Stimulated activated CD8-positive, alpha-beta memory T cell treated with anti-CD3 and anti-CD28 coated beads, Interleukin-4, amount 100 ng/mL, for 1 hour (primary cell): ENCODE measurements at places on chromosomes 4 and X.

GRCh38 chr4:87236861-87237260 lies 16.4 kb upstream of the KLHL8 start:
- DNase-seq = no peak

GRCh38 chr4:95415346-95415771 lies 133.4 kb downstream of the UNC5C start:
- DNase-seq = no peak

DNA sequence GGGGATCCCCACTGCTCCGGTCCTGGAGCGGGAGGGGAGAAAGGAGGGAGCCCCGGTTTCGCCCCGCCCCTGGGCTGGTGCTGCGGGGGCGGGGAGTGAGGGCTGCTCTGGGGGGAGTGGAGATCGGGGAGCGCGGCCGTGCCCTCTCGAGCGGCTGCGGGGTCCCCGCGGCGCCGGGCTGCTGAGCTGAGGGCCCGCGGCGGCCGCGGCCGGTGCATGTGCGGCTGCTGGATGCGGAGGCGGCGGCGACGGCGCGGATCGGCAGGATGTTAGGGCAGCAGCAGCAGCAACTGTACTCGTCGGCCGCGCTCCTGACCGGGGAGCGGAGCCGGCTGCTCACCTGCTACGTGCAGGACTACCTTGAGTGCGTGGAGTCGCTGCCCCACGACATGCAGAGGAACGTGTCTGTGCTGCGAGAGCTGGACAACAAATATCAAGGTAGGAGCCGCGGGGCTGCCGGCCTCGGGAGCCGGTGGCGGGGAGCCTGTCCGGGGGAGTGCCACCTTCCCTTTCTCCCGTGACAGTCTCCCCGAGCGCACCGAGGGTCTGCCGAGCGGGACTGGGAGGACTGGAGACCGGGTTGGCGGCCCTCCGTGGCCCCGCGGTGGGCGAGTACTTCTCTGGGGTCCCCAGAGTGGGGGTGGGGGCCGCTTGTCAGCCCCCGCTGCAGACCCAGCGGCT lies at the start of gene ING2:
Gene ING2, plus strand, starts transcription at position 129 of the 681 bp plus-strand sequence. Its CDS starts 138 bp downstream, at position 267.
- peak; percentile 14 for DNase-seq

DNA sequence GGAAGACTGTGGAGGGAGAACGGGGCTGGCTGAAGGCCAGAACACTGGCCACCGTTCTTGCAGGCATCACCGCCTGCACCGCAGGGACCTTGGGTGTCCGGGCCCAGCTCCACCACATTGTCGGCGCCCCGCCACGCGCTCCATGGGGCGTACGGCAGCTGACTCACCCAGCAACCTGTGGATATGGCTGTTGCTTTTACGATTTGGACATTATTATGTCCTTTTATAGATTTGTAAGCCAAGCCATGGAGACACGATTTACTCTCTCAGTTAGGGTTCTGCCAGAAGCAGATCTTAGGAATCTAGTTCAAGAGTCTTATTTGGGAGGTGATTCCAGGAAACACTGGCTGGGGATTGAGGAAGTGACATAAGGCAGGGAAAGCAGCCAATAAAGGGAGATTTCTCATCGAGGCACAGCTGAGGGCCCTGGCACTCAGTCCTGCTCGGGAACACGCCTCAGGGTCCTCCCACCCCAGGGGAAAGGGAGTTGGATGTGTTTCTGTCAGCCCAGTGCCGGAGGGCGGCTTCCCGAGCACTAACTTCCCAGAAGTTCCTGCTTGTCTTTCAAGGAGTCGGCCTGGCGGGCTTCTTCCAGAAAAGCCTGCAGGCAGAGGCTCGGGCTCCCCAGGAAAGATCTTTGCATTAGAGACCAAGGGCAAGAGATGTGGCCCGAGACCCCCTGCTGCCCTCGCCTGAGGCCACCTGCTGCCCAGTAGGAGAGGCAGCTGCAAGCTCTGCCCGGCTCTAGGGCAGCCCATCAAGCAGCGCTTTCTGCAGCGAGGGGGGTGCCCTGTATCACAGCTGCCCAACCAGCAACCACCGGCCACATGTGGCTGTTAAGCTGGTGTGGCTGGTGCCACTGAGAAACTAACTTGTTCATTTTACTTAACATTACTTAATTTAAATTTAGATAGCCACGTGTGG lies 52.9 kb downstream of the CRMP1 start:
- no peak for DNase-seq

GRCh38 chr4:185127021-185127925 lies 15.8 kb upstream of the SLC25A4 start:
- no peak for DNase-seq

DNA sequence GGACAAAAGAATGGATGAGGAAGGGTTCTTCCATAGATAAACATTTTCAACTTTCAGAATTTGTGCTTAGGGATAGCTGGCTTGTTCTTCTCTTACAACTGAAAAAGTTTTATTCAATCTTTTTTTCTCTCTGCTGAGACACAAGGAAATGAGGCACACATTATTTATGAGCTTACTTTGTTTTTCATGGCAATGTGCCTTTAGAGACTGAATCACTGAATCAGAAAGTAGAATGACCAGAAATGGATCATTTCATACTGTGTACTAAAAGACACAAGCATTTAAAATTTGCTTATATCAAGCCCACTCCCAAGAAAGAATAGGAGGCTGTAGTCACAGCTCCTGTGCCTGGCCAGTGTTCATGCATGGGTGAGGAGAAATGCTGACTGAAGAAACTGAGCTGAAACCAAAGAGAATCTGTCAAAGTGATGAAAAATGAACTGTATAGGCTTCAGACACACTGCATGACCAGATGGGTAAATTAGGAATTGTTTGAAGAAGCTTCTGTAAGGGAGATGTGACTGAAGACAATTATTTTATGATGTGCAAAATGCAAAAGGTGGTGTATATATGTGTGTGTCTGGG lies 413.8 kb downstream of the RAPGEF2 start:
- no peak for DNase-seq

GRCh38 chrX:101040197-101040596 lies 11.7 kb downstream of the TRMT2B start:
- DNase-seq = no peak

GRCh38 chr4:185634066-185634652 lies 98.9 kb upstream of the PDLIM3 start:
- DNase-seq = no peak

DNA sequence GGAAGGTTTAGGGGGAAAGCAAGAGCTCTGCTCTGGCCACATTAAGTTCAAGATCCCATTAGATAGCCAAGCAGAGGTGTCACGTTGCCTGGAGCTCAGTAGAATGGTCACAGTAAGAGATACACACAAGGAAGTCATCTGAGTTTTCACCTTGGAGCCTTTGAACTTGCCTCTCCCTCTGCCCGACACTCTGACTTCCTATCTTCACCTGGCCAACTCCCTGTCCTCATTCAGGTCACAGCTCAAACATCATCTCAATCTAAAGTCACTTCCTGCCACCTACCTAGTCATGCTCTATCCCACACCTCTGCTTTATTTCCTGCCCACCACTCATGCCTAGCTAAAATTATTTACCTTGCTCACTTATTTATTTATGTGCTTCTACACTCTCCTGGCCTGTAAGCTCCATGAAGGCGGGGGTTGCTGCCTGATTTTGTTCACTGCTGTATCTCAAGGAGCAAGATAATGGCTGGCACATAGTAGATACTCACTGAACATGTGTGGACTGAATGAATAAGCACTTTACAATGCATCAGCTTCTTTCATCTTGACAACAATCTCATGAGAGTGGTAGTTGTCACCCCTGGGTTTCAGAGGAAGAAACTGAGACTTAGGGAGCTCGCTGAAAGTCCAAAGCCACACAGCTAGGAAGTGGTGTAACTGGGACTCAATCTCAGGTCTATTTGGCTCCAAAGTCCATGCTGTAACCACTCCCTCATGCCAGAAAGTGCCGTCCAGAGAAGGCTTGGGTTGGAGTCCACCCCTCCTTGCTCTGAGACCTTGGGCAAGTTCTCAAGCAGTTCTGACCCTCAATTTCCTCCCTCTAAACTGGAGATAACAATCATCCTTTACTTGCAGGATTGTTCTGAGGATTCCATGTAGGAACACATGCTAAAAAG lies 40.3 kb downstream of the EFNB1 start:
- DNase-seq = no peak

DNA sequence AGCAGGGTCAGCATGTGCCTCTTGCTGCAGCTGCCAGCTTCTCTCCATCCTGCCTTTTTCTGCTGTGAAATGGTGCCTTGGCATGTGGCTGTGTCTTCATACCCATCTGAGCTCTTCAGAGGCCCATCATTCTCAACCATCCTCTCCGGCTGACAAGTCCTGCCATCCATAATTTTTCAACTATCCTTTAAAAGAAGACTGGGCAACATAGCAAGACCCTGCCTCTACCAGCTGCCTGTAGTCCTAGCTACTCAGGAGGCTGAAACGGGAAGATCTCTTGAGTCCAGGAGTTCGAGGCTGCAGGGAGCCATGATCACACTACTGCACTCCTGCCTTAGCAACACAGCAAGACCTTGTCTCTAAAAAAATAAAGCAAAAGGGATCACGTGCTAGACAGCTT lies 64.2 kb upstream of the TTC29 start:
- no peak for DNase-seq

- no peak for DNase-seq
Measured at GRCh38 chrX:78658845-78659744, at the start of gene RTL3. Gene RTL3 (minus strand): TSS chrX:78659328. CDS start chrX:78658420, 908 bp downstream.

GRCh38 chrX:21723084-21723483 lies 34.8 kb downstream of the SMPX start:
- DNase-seq = no peak

- DNase-seq = no peak
Measured at GRCh38 chr4:1504595-1505500, 98.6 kb upstream of the NKX1-1 start.

GRCh38 chrX:70096052-70096451 lies 33.8 kb downstream of the OTUD6A start:
- no peak for DNase-seq

GRCh38 chr4:55386073-55386472 lies 9.7 kb upstream of the TMEM165 start:
- DNase-seq = no peak

DNA sequence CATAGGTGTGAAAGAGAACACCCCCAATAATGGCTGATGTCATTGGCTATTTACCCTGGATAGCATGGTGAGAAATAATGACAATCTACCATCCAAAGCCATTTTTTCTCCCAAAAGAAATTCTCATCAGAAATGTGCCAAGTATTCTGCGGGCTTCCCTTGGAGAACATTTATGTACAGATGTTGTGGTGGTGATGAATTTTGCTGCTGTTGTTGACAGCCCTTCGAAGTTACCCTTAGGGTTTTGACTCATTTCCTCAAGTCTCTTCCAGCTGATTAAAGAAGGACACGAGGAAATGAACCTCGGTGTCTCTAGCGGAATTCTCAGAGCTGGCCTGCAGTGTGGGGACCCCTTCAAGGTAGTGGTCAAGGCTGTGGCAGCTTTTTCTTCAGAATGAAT lies 3.4 kb downstream of the KIT start:
- no peak for DNase-seq

DNA sequence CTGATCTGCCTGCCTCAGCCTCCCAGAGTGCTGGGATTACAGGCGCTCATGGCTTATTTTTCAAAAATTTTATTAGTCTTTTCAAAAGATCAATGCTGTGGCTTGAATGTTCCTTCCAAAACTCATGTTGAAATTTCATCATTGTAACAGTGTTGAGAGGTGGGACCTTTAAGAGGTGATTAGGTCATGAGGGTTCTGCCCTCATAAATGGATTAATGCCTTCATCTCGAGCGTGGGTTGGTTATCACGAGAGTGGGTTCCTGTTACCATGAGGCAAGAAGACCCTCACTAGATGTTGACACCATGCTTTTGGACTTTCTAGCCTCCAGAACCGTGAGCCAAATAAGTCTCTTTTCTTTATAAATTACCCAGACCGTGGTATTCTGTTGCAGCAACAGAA lies 30.3 kb downstream of the EIF2S3 start:
- DNase-seq = no peak

DNA sequence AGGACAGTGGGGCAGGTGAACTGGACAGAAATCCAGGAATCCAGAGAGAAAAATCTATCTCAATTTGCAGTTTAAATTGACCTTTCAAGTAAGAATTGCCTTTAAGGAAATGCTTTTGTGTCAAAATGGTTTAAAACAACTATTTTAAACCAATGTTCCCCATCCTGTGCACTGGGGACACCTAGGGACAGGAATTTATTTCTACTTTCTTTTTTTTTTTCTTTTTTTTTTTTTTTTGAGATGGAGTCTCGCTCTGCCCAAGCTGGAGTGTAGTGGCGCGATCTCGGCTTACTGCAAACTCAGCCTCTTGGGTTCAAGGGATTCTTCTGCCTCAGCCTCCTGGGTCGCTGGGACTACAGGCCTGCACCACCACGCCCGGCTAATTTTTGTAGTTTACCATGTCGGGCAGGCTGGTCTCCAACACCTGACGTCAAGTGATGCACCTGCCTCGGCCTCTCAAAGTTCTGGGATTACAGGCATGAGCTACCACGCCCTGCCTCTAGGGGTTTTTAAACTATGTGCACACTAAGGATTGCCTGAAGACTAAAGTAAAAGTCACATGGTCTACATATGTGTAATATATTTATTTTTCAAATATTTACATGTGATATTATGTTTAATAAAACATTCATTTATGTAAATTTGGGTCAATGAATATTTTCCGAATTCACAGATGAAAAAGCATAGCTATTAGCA lies 1213.4 kb downstream of the STIM2 start:
- no peak for DNase-seq

- no peak for DNase-seq
Measured at GRCh38 chr4:82053396-82053795, 320.4 kb downstream of the HNRNPD start.

DNA sequence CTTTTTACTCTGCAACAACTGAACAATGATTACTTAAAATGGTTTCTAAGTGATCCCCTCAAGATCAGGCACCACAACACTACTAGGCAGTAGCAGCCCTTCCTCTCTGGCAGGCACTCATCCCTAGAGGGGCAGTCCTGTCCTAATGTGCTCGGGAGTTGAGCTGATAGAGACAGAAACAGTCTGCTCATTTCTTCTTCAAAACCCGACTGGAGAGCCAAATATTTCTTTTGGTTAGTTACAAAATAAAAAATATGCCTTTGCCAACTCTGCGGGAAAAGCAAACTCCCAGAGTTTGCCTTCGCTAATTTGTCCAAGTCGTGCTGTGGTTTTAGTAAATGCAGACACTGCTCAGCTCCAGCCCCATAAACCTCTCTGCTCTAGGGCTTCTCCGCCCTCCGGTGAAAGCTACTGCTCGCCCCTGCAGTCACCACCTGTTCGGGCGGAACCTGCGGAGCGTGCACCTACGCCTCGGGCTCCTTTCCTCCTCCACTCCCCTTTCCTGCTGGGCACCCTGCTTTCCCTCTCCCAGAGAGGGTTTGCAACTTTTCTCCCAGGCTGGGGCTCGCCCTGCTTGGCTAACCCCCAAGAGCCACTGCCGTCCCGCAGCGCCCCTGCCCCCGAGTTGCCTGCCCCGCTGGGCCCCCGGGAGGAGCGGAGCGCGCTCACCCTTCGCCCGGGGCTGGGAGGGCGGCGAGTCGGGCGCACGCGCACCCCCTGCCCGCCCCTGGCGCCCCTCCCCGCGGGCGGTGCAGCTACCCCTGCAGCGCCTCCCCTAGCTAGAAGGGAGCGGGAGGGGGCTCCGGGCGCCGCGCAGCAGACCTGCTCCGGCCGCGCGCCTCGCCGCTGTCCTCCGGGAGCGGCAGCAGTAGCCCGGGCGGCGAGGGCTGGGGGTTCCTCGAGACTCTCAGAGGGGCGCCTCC lies at the start of gene NPNT:
Gene NPNT, plus strand, starts transcription at position 812 of the 923 bp plus-strand sequence. CDS start 182 bp downstream, outside the sequence.
- no peak for DNase-seq

GRCh38 chrX:3541336-3541735 lies 172.1 kb downstream of the PRKX start:
- no peak for DNase-seq
